Aorta (tissue), 5 donors: ENCODE measurements at places on chromosomes 1 and 21. TPM values are rescaled to one million over a fixed set of nuclear protein-coding genes. Genes with fewer than 3 reads are reported as not detected.
A peak's percentile ranks its signal among the peaks of the same experiment; 100 is the strongest.

- H3K36me3 ChIP-seq: no peaks in the 10 kb centered on the region
- H3K4me1 ChIP-seq: no peaks in the 10 kb centered on the region
- no peak for DNase-seq
Observed at GRCh38 chr1:1967879-1968278, 35.7 kb downstream of the CFAP74 start.

TNFSF4 gene
- 0.49 TPM for total RNA-seq

GRCh38 chr1:186492531-186493291 lies 31.8 kb upstream of the PDC start:
- peak overlapping the region; percentile 18 for H3K4me3 ChIP-seq
- no peaks in the 10 kb centered on the region for H3K36me3 ChIP-seq
- H3K27me3 ChIP-seq: no peaks in the 10 kb centered on the region
- DNase-seq: no peak

- H3K27me3 ChIP-seq: no peaks in the 10 kb centered on the region
- peaks cover 14% of the 10 kb centered on the region for H3K36me3 ChIP-seq
- peak; percentile 38 for DNase-seq
- H3K4me1 ChIP-seq: no peaks in the 10 kb centered on the region
- no peak overlapping the region for H3K27ac ChIP-seq
Observed at GRCh38 chr1:19232524-19232846, 18.8 kb downstream of the EMC1 start.

DNA sequence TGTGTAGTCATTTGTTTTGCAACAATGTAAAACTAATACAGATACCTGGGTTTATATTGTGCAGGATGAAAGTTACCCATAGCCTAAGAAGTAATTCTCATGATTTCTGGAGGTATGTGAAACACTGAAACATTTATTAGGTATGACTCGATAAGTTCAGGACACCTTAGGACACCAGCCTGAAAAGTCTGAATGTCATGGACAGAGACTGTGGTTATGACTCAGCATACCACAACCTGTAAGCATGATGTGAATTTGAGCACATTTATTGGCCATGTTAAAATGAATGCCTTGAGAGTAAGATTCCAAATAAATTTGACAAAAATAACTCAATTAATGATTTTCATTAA lies 1471.7 kb upstream of the B3GALT2 start:
- no peak for DNase-seq
- H3K4me1 ChIP-seq: no peaks in the 10 kb centered on the region
- H3K27me3 ChIP-seq: no peaks in the 10 kb centered on the region
- H3K36me3 ChIP-seq: no peaks in the 10 kb centered on the region
- no peak overlapping the region for H3K4me3 ChIP-seq

GRCh38 chr1:54300401-54300800 lies 100.4 kb downstream of the MRPL37 start:
- no peak overlapping the region for H3K4me3 ChIP-seq
- peaks cover under 1% of the 10 kb centered on the region for H3K4me1 ChIP-seq
- no peaks in the 10 kb centered on the region for H3K27me3 ChIP-seq
- no peak overlapping the region for H3K27ac ChIP-seq
- no peak for DNase-seq

- H3K4me1 ChIP-seq: no peaks in the 10 kb centered on the region
- DNase-seq: no peak
- peaks cover 3% of the 10 kb centered on the region for H3K36me3 ChIP-seq
- H3K4me3 ChIP-seq: no peak overlapping the region
Observed at GRCh38 chr1:21870611-21871010, 58.5 kb downstream of the LDLRAD2 start.

GRCh38 chr1:202597090-202597761 lies 113.0 kb downstream of the SYT2 start:
- no peaks in the 10 kb centered on the region for H3K27me3 ChIP-seq
- H3K36me3 ChIP-seq: no peaks in the 10 kb centered on the region
- no peak overlapping the region for H3K4me3 ChIP-seq

FMO3 gene
- total RNA-seq: 2.8 TPM

- H3K36me3 ChIP-seq: no peaks in the 10 kb centered on the region
- H3K4me1 ChIP-seq: no peaks in the 10 kb centered on the region
- H3K4me3 ChIP-seq: peak within 1 kb of the TSS; percentile 41
- H3K27ac ChIP-seq: no peak within 1 kb of the TSS
- no peaks in the 10 kb centered on the region for H3K27me3 ChIP-seq
Observed at GRCh38 chr1:196608390-196609369, at the start of gene KCNT2. Gene KCNT2 (minus strand): TSS chr1:196608440. CDS start chr1:196608309, 131 bp downstream.

DNA sequence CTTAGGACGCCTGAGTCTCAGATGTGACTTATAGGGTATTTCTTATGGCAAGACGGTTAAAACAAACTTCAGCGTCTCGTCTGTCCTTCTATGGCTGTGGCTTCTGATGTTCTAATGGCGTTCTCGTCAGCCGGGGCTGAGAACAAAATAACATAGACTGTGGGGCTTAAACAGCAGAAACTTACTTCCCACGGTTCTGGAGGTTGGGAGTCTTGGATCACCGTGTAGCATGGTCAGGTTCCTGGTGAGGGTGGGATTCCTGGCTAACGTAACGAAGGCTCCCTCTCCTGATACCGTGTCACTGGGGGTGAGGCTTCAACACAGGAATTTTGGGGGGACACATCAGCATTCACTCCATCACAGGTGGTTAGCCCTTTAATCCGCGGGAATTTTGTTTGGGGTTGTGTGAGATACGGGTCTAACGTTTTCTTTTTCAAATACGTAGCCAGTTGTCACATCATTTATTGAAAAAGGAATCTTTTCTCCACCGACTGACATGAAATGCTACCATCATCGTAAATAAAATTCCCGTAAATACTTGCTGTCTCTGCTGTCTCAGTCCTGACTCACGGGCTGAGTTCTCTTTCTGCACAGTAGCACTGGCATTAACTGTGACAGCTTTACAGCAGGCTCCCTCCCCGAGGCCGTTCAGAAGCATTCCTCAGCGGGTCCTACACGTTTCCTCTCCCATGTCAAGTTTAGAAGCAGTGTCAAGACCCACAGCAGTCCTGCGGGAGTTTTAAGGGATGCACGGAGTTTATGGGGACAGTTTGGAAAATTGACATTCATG lies 8.1 kb upstream of the POFUT2 start:
- H3K4me3 ChIP-seq: no peak overlapping the region
- H3K27ac ChIP-seq: peak overlapping the region; percentile 2
- H3K4me1 ChIP-seq: no peaks in the 10 kb centered on the region
- no peak for DNase-seq

DNA sequence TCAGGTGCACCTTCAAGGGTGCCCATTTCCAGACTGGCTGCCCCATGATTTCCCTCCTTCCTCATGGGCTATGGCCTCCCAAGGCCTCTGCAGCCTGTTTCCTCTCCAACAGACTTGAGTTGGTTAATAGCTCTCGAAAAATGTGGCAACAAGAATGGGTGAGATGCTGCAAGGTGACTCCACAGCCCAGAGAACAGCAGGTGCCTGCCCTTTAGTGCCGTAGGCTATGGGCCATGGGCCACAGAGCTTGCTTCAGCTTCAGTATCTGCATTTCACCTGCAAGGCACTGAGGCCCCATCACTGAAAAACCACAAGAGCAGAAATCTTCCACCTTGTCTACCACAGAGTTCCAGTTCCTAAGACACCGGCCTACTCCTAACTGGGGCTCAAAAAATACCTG lies 122.0 kb downstream of the ETS2 start:
- no peaks in the 10 kb centered on the region for H3K27me3 ChIP-seq
- H3K4me1 ChIP-seq: no peaks in the 10 kb centered on the region
- H3K4me3 ChIP-seq: no peak overlapping the region
- no peaks in the 10 kb centered on the region for H3K36me3 ChIP-seq
- H3K27ac ChIP-seq: no peak overlapping the region

DNA sequence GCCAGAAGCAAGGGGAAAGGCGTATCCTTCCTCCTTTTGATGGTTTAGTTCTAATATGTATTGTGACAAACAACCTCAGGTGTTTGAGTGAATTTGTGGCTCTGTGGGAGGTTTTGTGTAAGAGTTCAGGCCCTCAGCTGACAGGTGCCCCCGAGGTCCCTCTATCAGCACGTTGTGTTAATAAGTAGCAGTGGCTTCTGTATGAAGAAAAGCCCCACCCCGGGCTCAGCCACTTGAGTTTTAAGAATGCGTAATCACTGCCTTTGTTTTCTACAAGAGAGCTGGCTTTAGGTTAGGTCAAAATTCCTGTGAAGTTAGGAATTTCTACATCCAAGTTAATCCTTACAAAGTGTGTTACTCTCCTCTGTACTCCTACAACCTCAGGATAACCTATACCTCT lies 92.4 kb upstream of the PGBD5 start:
- H3K36me3 ChIP-seq: no peaks in the 10 kb centered on the region
- no peak overlapping the region for H3K27ac ChIP-seq
- H3K4me3 ChIP-seq: no peak overlapping the region
- no peak for DNase-seq
- no peaks in the 10 kb centered on the region for H3K4me1 ChIP-seq

- H3K4me1 ChIP-seq: no peaks in the 10 kb centered on the region
- no peaks in the 10 kb centered on the region for H3K36me3 ChIP-seq
- H3K27me3 ChIP-seq: no peaks in the 10 kb centered on the region
- DNase-seq: peak; percentile 39
Observed at GRCh38 chr1:225462714-225463574, 35.1 kb upstream of the LBR start.

ASPM gene
- 0.42 TPM for total RNA-seq

- no peak for DNase-seq
- H3K36me3 ChIP-seq: no peaks in the 10 kb centered on the region
- no peak overlapping the region for H3K4me3 ChIP-seq
- no peak overlapping the region for H3K27ac ChIP-seq
Observed at GRCh38 chr1:227390525-227390924, 72.2 kb upstream of the CDC42BPA start.

DNA sequence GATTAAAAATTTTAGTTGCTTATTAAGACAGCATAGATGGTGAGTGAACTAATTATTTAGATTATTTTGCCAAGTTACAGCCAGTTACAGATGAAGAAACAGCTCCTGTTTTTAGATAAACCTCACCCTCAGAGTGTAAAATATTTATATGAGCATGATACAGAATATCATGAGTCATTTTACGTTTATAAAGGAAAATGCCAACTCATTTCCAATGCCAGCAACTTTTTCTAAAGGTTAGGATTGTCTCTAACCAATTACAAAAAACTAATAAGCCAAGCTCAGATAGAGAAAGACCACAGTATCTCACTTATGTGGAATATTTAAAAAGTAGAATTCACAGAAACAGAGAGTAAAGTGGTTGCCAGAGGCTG lies 590.1 kb downstream of the LTN1 start:
- peaks cover 1% of the 10 kb centered on the region for H3K27me3 ChIP-seq
- no peak overlapping the region for H3K4me3 ChIP-seq
- no peaks in the 10 kb centered on the region for H3K4me1 ChIP-seq

DNA sequence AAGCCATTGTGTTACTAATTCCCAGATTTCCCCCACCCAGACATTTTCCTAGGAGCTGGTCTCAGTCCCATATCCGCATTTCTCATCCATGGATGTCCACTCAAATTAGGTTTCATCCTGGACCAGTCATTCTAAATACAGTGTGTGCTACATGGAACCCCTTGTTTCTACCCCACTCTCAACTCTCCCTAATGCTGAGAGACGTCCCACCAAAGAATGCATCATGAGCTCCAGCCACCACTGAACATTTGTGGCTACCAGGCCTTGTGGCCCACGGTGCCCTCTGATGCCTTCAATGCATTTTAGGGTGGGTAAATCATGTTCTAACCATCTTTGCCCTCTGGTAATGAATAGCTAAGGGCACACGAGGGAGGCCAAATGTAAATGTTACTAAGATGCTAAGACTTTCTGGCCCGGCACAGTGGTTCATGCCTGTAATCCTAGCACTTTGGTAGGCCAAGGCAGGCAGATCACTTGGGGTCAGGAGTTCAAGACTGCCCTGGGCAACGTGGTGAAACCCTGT lies 13.3 kb upstream of the RAB42 start:
- no peak for DNase-seq
- H3K27me3 ChIP-seq: peaks cover 1% of the 10 kb centered on the region
- peaks cover 4% of the 10 kb centered on the region for H3K4me1 ChIP-seq
- no peak overlapping the region for H3K4me3 ChIP-seq
- H3K27ac ChIP-seq: no peak overlapping the region
- peaks cover 5% of the 10 kb centered on the region for H3K36me3 ChIP-seq

CELA3A gene
- 5.2 TPM for total RNA-seq

- peaks cover 10% of the 10 kb centered on the region for H3K36me3 ChIP-seq
- H3K27me3 ChIP-seq: no peaks in the 10 kb centered on the region
- H3K4me1 ChIP-seq: no peaks in the 10 kb centered on the region
- H3K27ac ChIP-seq: no peak overlapping the region
- no peak for DNase-seq
Observed at GRCh38 chr1:202229376-202229775, 35.8 kb downstream of the LGR6 start.

DNAH14 gene
- 2.0 TPM for total RNA-seq

- H3K27ac ChIP-seq: no peak overlapping the region
- no peaks in the 10 kb centered on the region for H3K36me3 ChIP-seq
- no peaks in the 10 kb centered on the region for H3K27me3 ChIP-seq
- H3K4me1 ChIP-seq: no peaks in the 10 kb centered on the region
Observed at GRCh38 chr1:41394959-41395956, 34.0 kb downstream of the FOXO6 start.

DNA sequence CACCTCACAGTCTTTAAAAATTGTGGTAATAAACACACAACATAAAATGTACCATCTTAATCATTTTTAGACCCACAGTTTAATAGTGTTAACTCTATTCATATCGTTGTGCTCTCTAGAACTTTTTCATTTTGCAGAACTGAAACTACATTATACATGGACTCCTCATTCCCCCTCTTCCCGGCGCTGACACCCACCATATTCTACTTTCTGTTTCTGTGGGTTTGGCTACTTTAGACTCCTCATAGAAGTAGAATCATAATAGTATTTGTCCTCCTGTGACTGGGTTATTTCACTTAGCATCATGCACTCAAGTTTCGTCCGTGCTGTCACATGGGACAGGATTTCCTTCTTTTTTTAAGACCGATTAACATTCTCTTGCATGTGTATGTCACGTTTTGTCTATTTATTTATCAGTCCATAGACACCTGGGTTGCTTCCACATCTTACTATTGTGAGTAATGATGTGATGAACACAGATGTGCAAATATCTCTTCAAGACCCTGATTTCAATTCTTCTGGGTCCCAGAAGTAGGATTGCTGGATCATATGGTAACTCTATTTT lies 62.9 kb upstream of the TMPRSS2 start:
- no peak overlapping the region for H3K27ac ChIP-seq
- H3K27me3 ChIP-seq: no peaks in the 10 kb centered on the region
- no peaks in the 10 kb centered on the region for H3K36me3 ChIP-seq
- no peak for DNase-seq

DNA sequence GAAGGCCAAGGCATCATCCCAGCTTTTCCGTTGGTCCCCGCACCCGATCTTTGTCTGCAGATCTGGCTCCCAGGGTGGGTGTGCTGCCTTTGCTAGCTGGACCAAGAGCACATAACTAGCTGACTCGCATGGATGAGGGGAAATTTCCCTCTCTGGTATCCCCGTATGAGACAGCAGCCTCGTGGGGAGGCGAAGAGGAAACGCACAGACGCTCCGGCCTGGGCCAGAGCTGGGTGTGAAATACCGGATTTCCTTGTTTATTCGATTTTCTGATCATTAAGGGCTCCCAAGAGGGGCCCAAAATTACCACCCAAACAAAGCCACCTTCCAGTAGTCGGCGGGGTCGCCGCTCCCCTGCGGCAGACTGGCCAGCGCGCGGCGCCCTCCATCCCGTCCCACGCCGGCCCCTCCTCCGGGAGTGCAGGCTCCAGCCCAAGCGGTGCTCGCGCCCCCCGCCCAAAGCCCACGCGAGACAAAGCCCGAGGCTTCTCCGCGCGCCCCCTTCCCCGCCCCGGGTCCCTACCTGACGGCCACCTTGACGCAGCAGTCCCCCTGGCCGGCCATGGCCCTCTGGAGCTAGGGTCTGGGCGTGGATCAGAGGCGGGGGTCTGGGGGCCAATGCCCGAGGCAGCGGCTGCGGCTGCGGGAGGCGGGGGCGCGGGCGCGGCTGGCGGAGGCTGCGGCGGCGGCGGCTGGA lies 546 bp downstream of the KIF21B start:
- no peak for DNase-seq
- H3K27ac ChIP-seq: no peak overlapping the region
- no peaks in the 10 kb centered on the region for H3K27me3 ChIP-seq
- H3K4me1 ChIP-seq: no peaks in the 10 kb centered on the region
- H3K4me3 ChIP-seq: peak overlapping the region; percentile 18
